ENCODE measurements at places on chromosomes 7 and 10.

GRCh38 chr10:133277993-133278576 lies 1.4 kb upstream of the ADAM8 start:
- DNase-seq, result no peak

DNA sequence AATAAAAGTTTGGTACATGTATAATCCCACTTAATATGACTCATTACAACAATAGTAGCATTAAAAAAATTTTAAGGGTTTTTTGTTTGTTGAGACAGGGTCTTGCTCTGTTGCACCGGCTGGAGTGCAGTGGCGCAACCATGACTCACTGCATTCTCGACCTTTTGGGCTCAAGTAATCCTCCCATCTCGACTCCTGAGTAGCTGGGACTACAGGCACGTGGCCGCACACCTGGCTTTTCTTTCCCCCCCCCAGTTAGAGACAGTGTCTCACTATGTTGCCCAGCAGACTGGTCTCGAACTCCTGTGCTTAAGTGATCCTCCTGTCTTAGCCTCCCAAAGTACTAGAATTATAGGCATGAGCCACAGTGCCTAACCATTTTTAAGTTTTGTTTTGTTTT lies 40.7 kb downstream of the KMT2C start:
- DNase-seq, result no peak

DNA sequence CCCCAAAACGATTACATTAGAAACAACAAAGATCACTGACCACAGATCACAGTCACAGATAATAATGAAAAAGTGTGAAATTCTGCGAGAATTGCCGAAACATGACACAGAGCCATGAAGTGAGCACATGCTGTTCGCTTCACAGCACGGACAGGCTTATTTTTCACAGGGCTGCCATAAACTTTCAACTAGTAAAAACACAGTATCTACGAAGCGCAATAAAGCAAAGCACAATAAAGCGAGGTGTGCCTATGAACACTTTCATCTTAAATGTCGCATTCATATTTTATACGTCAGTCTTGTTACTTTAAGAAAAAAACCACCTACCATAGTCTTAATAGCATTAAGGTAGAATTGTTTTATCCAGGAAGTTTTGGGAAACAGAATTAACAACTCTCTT lies 51.5 kb downstream of the ESYT2 start:
- no peak for DNase-seq

DNA sequence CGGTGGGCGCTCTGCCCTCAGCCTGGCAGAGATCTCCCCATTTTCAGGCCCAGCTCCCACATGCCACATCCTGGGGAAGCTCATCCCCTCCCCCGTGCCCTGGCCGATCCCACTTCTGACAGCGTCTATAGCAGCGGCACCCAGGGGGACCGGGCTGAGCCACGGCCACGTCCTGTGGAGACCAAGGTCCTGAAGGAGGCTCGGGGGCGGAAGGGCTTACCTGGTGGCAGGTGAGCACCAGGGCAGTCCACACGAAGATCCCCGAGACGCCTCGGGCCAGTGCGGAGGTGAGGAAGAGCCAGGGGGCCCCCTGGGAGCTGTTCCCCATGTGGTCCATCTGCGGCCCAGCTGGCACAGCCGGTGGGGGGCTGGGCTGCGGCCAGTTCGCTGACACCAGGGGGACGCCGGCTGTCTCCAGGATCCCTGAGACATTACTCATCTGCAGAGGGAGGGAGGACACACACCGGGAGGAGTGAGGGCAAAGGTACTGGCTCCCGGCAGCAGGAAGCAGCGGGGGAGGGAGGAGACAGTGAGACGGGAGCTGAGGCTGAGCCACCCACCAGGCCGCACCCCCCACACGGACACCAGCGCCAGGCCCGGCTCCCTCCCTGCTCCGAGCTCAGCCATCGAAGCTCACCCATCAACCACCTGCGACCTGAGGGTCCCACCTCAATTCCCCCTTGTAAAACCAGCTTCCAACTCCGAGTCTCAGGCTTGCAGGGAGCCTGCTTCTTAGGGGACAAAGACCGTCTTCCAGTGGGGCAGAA lies 776 bp downstream of the TMEM184A start:
- no peak for DNase-seq

DNA sequence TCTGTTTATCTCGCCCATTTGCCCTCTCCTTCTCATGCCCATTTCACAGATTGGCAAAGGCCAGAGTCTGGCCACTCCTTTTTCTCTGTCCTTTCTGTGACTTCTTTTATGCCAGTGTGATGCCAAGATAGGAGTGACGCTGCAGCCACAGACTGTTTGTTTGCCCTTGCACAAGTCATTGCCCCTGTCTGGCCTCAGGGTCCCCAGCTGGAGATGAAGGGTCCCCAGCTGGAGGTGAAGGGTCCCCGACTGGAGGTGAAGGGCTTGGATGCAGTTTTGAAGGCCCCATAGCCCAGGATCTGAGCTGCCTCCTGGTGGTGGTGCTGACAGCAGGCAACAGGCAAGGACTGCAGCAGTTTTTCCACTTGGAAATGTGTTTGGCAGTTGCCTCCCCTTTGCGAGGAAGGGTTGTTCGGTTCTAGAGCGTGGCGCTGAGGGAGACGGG lies 50.8 kb upstream of the SLC29A3 start:
- no peak for DNase-seq

DNA sequence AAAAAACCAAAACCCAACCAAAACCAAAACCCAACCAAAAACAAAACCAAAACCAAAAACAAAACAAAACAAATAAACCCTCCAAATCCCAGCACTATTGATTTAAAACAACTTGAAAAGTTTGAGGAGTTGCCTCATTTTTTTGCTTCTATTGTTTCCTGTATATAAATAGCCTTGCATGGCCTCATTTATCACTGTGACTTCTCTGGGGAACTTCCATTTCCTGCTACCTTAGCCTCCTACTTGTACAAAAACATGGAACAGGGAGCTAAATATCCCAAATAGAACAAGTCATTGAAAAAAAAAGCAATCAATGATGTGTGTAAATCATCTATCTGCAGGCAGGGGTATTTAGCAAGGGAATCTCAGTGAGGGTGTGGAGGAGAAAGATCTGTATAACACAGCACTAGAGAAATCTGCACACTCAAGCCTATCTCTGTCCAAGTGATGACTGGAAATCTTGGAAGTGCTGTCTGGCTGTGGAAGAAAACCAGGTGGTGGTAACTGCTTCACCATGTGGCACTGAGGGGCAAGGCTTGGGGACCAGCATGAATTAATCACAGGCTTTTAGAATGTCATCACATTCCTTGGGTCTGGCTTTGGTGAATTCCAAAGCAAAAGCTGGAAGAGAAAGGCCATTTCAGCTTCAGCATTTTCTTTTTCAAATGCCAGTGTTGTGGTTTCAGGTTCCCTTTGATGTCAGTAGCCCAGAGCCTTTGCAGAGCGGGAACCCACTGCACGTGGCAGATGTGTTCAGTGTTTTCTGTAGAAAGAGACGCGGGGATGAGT lies 349.5 kb upstream of the ZNF32 start:
- no peak for DNase-seq

- no peak for DNase-seq
Measured at GRCh38 chr10:100006243-100006886, 3.4 kb downstream of the DNMBP start.

DNA sequence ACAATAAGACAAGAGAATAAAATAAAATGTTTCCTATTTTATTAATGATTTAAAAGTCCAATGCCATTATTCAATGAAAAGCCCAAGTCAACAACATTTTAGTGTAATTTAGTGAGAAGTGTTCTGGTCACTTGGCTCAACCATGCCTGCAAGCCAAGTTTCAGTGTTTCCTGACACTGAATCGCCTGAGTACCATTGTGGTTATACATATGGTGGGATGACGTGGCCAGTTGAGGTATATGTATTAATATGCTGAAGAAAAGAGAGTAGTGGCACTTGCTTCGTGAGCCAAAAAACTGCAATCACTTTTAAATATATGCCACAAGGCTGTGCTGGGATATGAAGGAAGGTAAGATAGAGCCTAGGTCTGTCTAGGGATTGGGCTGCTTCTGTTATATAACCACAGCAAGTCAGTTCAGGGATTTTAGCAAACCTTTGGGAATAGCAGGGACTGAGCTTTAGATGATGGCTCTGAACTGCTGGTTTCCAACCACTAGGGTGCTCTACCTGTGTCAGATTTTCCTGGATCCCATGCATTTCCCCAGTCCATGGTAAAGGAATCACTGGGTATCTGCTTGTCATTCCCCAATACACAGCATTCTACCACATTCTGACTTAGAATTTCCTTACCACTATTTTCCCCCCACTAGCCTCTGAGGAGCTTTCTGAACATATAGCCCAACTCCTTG lies 214.0 kb upstream of the PRPS1L1 start:
- DNase-seq, result no peak

- no peak for DNase-seq
Measured at GRCh38 chr10:71657604-71658466, 61.7 kb downstream of the C10orf105 start.

DNA sequence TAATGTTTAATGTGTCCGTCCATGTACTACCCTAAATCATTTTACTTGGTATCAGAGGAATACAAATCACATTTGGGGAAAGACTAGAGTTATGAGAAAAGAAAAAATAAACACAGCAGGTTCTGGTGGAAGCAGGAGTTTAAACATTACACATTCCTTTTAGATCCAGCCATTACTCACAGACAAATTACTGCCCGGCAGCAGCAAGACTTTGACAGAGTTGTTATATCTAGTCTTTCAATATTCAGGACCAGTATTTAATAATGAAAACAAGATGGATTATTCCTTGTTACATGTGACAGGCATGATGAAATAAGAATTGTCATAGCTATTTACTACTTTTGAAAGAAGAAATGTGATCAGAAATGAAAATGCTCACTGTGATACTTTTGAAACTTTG lies 131.8 kb upstream of the GNAI1 start:
- DNase-seq, result no peak

- no peak for DNase-seq
Measured at GRCh38 chr7:73852500-73852899, 8.5 kb upstream of the TMEM270 start.
